ENCODE measurements at places on chromosomes 3 and 15. TPM values are rescaled to one million over a fixed set of nuclear protein-coding genes. Genes with fewer than 3 reads are reported as not detected.

SERPINI1 gene
- total RNA-seq, result 3.3 TPM

CPEB1 gene
- under 0.01 TPM for total RNA-seq

GPR171 gene
- total RNA-seq, result not detected

ITIH1 gene
- total RNA-seq, result not detected

RHOV gene
- 38.7 TPM for total RNA-seq

RPP14 gene
- total RNA-seq, result 20.3 TPM

GABRB3 gene
- 1.4 TPM for total RNA-seq

IQCF5 gene
- total RNA-seq, result not detected

MORC1 gene
- not detected for total RNA-seq

TIMP4 gene
- total RNA-seq, result 2.6 TPM

LDHAL6B gene
- not detected for total RNA-seq

ISLR gene
- total RNA-seq, result 0.53 TPM

PTPN23 gene
- total RNA-seq, result 12.7 TPM

TICRR gene
- 0.26 TPM for total RNA-seq

BLM gene
- total RNA-seq, result 0.26 TPM

CCDC54 gene
- not detected for total RNA-seq

CA12 gene
- 44.0 TPM for total RNA-seq

FILIP1L gene
- 6.3 TPM for total RNA-seq

CLDN1 gene
- total RNA-seq, result 26.6 TPM

CHRM5 gene
- not detected for total RNA-seq

CMTM8 gene
- total RNA-seq, result 1.2 TPM

DISP2 gene
- under 0.01 TPM for total RNA-seq

CD276 gene
- 14.5 TPM for total RNA-seq

LRTM1 gene
- total RNA-seq, result not detected

WDR93 gene
- total RNA-seq, result not detected

SPINT1 gene
- 145 TPM for total RNA-seq

FEZF2 gene
- not detected for total RNA-seq

CASR gene
- not detected for total RNA-seq

GRAMD2A gene
- 5.5 TPM for total RNA-seq

ANO10 gene
- total RNA-seq, result 25.6 TPM

STRA6 gene
- 0.26 TPM for total RNA-seq

CLSTN2 gene
- under 0.01 TPM for total RNA-seq

FOXB1 gene
- not detected for total RNA-seq

GADL1 gene
- not detected for total RNA-seq

AVEN gene
- total RNA-seq, result 51.3 TPM

SLC28A1 gene
- not detected for total RNA-seq

GOLGA8T gene
- total RNA-seq, result 0.13 TPM

GOLGA8S gene
- under 0.01 TPM for total RNA-seq

EEF1AKMT4 gene
- total RNA-seq, result 10.1 TPM

GOLGA8R gene
- total RNA-seq, result 2.8 TPM

TMEM207 gene
- not detected for total RNA-seq

FRMD5 gene
- 2.0 TPM for total RNA-seq

TTLL13 gene
- total RNA-seq, result under 0.01 TPM

THAP10 gene
- 0.79 TPM for total RNA-seq

PLCL2 gene
- 1.4 TPM for total RNA-seq

TTC21A gene
- total RNA-seq, result 1.8 TPM

Measured in bronchial epithelial cell (primary cell).